T-helper 2 cell (primary cell): ENCODE measurements at places on chromosomes 3 and 15.

GRCh38 chr15:58469432-58470353 lies 37.9 kb downstream of the LIPC start:
- DNase-seq, result no peak

GRCh38 chr3:142501004-142501926 lies 53.4 kb upstream of the XRN1 start:
- DNase-seq, result no peak

GRCh38 chr3:63976161-63976871 lies 47.0 kb downstream of the PSMD6 start:
- no peak for DNase-seq

- no peak for DNase-seq
These were observed 697.1 kb downstream of the NLGN1 start for GRCh38 chr3:174094669-174095068.

DNA sequence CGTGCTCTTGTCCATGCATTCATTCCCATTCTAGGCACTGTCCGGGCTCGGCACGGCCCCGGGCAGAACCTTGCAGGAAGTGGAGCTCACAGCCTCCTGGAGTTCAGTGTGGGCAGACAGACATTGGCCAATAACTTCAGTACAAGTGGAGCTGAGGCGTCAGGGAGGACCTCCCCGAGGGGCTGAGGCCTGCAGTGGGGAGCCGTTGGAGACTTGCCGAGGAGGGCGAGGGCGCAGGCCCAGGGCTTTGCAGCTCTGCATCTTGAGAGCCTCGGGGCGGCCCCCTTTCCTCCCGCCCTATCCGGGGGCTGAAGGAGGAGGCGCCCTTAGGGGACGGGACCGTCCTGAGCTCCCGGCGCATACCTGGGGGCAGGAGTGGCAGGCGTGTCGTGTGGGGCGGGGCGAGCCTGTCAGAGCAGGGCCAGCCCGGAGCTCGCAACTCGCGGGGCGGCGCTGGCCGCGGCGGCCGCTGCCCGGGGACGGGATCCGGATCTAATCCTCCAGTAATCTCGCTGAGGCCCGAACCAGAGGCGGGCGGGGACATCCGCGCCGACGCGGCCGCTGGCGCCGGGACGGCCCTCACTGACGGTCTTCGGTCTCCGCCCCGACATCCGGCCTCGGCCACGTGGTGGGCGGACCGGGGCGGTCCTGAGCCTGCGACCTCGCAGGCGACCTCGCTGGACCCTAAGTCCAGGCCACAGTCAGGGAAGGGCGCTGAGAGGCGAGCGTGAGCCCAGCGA lies at the start of gene ACY1:
Gene ACY1, plus strand, starts transcription at position 698 of the 740 bp plus-strand sequence. CDS start 530 bp downstream, outside the sequence.
- peak; percentile 72 for DNase-seq

DNA sequence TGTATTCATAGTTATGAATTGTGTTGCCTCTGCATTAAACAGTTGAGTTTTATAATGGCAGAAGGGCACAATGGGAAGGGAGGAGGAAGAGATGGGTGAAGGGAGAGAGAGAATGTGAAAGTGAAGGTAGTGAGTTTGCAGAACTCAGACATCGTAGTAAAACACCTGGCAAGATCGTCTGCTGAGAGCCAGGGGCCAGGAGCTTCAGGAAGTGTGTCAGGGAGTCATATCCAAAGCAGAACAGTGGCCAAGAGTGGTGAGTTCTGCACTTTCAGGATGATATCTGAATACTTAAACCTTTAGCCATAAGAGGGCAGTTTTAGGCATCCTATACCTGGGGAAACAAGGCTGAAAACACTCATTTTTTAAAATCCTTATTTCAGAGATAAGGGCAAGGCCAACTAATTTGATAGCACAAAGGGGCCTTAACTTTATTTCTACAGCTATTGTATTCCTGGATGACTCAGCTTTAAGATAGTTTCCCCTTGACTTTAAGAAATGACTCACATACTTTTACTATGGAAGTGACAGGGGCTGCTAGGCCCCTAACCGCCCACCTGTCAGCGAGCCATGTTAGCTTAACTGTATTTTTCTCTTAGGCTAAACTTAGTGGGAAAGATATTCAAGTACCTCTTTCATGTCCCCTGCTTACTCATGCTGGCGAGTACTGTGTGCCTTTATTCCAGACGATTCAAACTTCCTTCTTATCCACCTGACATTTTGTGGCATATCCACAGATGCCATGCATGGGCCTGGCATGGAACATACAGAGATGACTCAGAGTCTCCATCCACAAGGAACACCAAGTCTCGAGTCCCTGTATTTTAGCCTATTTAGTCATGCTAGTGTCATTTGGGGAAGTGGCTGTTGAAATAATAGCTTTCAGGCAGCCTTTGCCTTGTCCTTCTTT lies 53.9 kb downstream of the RLBP1 start:
- DNase-seq, result no peak

- DNase-seq, result no peak
These were observed 861.3 kb downstream of the ZPLD1 start for GRCh38 chr3:103295974-103296570.
